Stimulated activated CD4-positive, alpha-beta T cell treated with anti-CD3 and anti-CD28 coated beads, Interleukin-12 subunit alpha, Interleukin-12 subunit beta, amount 100 ng/mL, for 48 hours (primary cell): ENCODE measurements at places on chromosomes 12 and 14.

- DNase-seq: no peak
Measured at GRCh38 chr14:100440207-100440631, 117.1 kb downstream of the SLC25A47 start.

GRCh38 chr12:45989721-45990467 is 480 bp downstream of the SCAF11 start:
- DNase-seq: peak; percentile 26

- no peak for DNase-seq
Measured at GRCh38 chr12:130322263-130322662, 15.4 kb upstream of the PIWIL1 start.

GRCh38 chr14:102630405-102630804 is 38.0 kb downstream of the RCOR1 start:
- DNase-seq: no peak

DNA sequence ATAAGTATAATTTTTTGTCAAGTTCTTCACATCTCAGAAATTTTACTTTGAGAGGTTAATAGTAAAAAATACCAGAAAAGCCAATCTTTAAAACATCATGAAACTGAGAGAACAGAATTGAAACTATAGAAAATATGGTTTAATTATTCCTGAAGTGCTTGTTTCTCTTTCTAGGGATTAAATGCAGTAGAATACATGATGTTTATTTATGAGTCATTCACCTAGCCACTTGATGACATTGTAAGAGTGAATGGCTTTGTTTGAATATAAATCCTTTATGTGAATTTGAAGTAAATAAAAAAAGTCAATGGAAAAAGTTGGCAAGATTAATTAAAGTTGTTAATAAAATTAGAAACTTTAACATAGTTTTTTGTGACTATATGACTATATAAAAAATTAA is 48.4 kb downstream of the KTN1 start:
- DNase-seq: no peak

DNA sequence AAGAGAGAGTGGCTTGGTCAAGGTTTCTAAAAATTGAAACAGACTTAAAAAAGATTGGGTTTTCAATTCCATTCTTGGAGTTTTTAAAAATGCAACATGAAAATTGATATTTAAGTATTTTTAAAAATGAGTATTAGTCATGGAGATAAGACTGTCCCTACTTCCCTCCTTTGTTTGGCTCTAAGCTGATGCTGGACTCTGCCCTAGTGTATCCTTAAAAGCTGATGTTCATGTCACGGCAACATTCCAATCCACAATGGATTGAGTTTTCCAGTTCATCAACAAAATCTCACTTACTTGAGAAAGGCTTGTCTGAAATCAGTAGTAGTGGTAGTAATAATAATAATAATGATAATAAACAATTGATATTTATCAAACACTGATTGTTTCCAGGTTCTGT is 119.0 kb upstream of the SLC38A2 start:
- DNase-seq: no peak

- DNase-seq: no peak
Measured at GRCh38 chr12:128570191-128571065, 253.3 kb downstream of the SLC15A4 start.

GRCh38 chr12:23729359-23729758 is 220.1 kb downstream of the SOX5 start:
- no peak for DNase-seq

GRCh38 chr14:31950764-31951637 is 126.1 kb upstream of the ARHGAP5 start:
- no peak for DNase-seq

DNA sequence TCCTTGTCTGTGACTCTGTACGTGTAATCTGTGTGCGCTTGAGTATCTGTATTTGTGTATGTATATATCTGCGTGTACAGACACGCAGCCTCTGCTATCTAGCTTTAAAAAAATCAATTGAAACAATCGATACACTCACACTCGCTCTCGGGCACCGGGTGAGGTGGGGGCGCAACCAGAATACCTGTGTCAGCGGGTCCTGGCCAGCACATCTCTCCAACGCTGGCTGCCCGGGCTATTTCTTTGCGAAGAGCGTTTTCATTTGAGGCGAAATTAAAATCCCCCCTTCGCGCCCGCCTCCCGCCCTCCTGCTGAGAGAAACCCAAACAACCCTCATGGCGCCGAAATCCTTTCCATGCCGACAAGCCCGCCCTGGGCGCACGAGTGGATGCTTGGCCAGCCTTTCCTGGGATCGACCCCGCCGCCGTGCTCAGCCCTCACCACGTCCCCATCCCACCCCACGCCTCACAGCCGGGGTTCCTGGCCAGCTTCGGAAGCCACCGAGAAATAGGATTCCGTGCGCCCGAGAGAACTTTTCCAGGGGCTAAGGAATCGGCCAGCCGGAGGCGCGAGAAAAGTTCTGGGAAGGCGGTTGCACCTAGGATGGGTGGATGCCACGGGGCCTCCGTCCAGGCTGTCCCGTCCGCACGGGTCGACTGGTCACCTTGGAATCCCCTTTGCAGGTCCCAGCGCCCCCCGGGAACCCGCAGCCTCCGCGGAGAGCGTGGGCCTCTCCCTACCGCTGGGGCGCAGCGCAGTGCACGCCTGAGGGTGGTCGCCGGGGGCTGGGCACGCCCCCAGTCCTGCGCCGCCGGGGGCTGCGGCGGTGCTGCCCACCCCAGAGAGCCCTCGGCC is 1.0 kb downstream of the ZDHHC22 start:
- DNase-seq: no peak

- no peak for DNase-seq
Measured at GRCh38 chr12:106251631-106252455, 4.0 kb upstream of the CKAP4 start.

DNA sequence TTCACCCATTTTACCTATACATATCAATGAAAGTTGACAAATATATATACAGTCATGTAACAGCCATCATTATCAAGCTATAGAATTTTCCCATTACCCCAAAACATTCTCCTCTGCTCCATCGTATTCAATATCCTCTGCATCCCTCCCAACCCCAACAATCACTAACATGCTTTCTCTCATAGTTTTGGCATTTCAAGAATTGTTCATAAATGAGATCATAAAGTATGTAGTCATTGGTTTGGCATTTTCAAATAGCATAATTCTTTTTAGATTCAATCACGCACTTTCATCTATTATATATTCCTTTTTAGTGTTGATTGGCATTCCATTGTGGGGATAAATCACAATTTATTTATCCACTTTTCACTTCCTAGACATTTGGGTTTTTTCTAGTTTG is 866.0 kb upstream of the TMEM132C start:
- no peak for DNase-seq

DNA sequence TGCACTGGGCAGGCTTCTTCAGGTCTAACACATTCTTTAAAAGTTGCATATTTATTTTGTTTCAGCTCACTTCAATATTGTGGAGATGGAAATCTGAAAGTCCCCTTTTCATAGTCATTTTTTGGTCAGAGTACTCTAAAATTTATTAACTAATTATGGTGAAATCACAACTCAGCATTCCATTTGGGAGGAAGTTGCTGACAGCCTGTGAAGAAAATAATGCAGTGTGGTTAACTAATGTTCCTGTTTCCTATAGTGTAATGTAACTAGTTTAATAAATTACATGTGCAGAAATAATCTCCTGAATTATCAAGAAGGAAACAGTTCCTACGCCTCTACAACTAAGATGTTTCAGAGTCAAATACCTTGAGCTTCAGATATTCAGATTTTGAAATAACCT is 17.1 kb downstream of the LRFN5 start:
- no peak for DNase-seq

- DNase-seq: no peak
Measured at GRCh38 chr14:103890821-103891666, 37.2 kb upstream of the TDRD9 start.

DNA sequence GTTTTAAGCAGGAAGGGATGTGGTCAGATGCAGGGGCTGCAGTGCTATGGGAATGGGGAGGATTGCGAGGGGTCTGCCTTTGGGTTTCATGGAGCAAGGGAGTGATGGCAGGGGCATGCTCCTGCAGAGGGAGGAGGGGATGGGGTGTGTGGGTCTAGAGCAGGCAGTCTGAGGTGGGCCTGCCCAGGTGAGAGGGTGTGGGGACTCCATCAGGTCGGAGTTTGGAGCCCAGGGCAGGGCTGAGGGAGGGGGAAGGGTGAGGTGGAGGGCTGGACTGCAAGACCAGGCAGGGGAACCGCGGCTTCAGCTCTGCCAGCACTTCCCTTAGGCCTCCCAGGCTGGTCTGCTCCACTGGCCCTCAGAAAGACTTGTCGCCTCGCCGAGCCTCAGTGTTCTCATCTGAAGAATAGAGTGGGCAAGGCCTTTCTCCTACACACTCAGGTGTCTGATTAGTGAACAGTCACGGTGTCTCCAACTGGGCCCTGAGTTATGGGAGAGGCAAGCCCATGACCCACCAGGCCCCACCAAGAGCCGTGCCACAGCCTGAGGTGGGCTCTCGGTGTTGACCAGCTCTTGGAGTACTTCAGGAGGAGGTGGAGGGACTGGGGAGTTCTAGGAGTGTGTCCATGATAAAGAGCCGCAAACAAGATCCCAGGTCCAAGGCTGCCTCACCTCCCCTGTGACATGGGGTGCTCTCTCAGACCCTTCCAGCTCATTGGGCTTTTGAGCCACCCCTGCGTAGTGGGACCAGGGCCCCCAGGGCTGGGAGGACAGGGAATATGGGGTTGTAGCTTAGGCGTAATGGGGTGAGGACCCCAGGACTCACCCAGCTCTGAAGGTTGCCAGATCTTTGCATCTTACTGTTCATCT is 20.1 kb upstream of the KRT80 start:
- DNase-seq: no peak

DNA sequence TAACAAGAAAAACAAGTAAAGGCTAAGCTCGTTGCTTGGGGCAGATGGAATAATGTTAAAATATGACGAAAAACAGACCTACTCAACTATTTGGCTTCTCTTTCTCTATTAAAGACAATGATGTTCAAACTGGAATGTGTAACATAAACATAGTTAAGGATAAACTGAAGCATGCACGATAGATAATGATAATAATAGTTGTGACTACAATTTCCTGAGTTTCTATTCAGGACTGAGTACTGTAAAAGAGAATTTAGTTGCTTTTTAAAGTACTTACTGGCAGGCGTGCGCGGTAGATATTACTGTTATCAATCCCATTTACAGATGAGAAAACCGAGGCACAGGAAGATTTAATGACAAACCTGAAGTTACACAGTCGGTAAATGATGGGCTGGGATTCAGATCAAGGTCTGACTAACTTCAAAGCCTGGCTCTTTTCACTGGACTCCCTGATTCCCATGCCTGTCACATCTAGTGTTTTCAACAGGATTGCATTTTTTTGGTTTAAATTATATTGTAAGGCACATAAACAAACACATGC is 103.0 kb downstream of the CRADD start:
- no peak for DNase-seq
